ENCODE measurements at places on chromosomes 11 and 22. TPM values are rescaled to one million over a fixed set of nuclear protein-coding genes. Genes with fewer than 3 reads are reported as not detected.

Gene SEZ6L
- 1.2 TPM for total RNA-seq

Gene MS4A6E
- total RNA-seq: not detected

Gene SLC22A8
- not detected for total RNA-seq

DNA sequence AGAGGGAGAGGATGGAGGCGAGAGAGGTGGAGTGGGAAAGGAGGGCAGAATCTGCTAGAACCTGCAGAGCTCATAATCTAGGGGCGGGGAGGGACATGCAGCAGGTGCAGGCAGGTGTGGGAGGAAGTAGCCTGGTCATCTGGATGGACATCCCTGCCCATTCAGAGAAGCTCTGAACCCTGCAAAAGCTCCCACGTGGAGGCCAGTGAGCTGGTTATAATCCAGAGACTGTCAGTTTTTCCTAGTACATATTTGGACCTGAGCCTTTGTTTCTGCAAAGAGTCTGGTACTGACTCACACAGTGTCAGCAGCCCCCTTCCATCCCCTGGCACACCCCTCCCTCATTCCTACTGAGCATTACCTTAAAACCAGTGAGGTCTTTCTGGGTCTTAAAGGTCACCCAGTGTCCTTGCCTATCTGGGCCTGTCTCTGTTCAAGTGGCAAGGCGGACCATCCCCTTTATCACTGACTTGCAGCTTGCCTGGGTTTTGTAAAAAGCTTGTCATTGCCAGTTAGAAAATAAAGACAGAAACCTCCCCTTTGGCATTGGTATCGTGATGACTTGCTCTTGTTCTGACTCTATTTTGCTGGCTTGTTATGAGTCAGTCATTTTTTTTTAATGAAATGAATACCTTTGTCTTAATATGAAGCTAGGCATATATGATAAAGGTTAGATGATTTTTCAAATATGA is 26.1 kb downstream of the PTPRJ start:
- peak overlapping the region; percentile 1 for H3K27ac ChIP-seq
- peaks cover 4% of the 10 kb centered on the region for H3K4me1 ChIP-seq
- H3K36me3 ChIP-seq: no peaks in the 10 kb centered on the region
- DNase-seq: no peak
- no peak overlapping the region for H3K4me3 ChIP-seq

DNA sequence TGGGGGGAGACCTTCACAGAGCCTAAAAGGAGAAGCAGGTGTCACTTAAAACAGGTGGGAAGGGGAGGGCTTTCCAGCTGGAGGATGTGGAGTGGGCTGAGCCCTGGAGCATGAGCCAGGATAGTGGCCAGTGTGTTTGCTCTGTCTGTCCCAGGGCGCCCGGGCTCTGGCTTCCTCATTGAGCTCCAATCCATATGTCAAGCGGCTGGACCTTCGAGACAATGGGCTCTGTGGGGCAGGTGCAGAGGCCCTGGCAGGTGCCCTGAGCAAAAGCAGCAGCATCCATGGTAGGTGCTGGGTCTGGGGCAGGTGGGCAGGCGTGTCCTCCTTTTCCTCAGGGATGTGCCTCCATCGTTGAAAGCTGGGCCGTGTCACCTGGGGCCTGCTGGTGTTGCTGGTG is 2.0 kb downstream of the LRRC74B start:
- no peak overlapping the region for H3K27ac ChIP-seq
- DNase-seq: no peak
- H3K27me3 ChIP-seq: peaks cover 7% of the 10 kb centered on the region

- no peaks in the 10 kb centered on the region for H3K4me1 ChIP-seq
- DNase-seq: no peak
- H3K27ac ChIP-seq: no peak overlapping the region
- no peaks in the 10 kb centered on the region for H3K36me3 ChIP-seq
- no peaks in the 10 kb centered on the region for H3K27me3 ChIP-seq
These were observed 68.7 kb upstream of the SYN3 start for GRCh38 chr22:33126881-33127280.

All from endothelial cell (in vitro differentiated cells).